AG08396 (cell line): ENCODE measurements at places on chromosomes 12 and 14.

GRCh38 chr14:56131004-56131864 is 13.0 kb downstream of the PELI2 start:
- no peak for DNase-seq

DNA sequence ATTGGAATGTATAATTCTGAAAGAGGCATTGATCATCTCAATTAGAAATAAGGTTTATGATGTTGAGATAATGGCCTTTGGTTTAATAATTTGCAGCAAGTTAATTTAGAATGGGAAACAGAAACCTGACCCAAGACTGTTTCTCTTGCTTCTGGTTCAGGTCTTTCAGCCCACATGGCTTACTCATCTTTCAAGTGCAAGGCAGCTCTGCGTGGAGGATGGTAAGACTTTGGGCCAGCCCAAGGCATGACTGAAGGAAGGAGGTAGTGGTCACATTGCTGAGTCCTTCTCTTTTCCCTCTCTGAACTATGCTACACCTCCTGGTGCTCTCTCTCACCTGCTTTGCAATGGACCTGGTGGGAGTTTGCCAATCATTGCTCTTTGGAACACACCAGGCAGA is 98.7 kb downstream of the CAND1 start:
- no peak for DNase-seq

DNA sequence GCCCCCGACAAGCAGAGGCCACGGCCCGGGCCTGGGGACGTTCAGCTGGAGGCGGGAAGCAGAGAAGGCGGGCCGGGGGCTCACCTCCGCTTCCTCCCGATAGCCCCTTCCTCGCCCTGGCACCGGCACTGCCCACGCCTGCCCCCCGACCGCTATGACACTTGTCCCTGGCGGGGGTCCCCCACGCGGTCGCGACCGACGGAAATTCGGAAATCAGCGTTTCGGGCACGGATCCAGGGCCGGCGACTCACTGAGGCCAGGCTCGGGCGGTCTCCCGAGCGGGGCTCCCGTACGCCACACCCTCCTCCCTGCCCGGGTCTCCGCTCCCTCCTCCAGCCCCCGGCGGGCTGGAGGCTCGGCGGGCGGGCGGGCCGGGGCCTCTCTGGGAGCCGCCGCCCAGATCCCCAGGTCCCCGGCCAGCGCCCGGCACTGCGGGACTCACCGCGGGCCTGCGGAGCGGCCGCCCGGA is 581 bp downstream of the PITPNM2 start:
- DNase-seq: no peak

DNA sequence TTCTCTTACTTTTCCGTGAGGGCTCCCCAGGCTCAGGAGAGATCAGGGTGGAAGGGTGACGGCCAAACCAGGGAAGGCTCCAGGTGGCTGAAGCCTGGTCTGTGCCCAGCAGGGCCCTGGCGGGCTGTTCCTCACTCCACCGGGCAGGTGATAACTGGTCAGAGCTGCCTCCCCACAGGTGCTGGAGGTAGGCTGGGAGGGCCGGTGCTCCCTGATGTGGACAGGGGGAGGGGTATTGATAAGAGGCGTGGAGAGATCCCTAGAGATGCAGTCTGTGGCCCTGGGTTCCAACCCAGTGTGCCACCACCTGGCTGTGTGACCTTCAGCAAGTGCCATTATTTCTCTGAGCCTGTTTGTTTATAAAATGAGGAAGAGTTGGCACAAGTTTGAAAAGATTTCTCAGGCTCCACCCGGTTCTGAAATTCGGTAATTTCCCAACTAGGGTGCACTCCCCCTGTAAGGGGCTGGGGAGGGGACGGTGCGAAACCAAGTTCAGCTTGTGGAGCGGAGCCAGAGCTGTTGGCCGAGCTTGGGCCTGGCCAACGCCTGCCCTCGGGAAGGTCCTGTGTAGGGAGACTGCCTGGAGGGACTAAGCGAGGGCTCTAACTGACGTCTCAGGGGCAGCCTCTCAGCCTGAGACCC is 1.0 kb upstream of the NR4A1 start:
- DNase-seq: no peak

DNA sequence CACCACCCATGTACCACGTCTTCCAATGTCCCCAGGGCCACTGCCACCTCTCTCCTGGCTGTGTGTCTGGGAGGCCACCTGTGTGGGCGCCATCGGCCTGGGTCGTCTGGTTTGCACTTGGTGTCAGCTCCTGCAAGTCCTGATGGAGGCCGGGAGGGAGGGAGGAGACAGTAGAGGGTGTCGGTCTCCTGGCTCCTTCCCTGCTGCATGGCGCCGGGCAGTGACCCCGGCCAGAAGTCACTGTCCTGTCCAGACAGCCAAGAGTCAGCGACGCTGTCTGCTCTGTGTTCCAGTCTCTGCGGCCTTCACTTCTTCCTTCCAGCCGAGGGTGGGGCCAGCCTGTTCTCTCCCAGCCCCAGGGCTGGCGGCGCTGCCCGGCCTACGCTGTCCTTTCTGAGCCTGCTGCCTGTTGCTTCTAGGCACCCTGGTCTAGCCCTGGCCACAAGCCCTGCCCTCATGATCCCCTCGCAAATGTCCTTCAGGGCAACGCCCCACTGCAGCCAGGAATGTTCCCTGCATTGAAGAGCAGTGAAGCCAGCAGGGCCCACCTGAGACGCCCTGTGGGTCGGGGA is 13.0 kb upstream of the LBHD2 start:
- no peak for DNase-seq

DNA sequence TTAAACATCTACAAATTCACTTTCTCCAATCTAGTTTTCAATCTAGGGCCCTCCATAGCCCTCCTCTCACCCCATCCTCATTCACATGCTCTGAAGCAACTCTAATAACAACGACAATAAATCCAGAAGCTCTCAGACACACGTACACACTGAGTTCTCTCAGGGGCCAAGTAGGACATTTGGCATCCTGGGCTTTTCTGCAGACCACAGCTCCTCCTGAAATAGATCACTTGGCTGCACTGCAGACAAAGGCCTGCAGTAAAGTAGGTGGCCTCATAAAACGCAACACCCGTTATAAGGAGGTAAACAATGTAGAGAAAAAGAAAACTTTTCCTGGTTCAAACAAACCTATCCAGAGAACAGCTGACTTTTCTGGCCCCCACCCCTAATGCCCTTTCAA is 111.2 kb downstream of the TMTC1 start:
- no peak for DNase-seq

DNA sequence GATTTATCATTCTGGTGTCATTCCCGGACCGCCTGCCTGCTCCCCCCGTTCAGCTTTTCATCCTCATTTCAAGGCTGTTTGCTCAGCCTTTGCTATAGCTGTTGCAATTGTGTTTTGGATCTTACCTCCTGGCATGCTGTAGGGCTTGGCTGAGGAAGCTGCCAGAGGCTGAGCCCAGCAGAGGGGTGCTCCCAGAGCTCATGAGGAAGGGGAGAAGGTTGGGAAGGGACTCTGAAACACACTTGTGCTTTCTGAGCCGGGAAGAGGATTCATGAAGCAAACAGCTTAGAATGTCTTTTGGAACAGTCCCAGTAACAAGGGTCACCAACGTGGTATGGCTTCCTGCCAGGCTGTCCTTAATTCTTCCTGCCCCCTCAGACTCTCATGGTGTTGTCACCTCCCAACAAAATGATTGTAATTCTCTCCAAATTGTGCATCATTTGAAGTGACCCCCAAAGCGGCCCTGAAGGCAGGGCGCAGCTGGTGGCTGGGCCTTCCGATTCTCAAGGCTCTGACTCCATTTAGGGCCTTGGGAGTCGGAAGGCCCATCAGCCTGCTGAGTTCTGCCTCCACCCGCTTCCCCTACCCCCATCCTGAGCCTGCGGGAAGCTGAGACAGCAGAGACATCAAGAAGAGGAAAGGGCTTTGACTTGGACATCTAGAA is 111.9 kb upstream of the ARHGAP5 start:
- no peak for DNase-seq

DNA sequence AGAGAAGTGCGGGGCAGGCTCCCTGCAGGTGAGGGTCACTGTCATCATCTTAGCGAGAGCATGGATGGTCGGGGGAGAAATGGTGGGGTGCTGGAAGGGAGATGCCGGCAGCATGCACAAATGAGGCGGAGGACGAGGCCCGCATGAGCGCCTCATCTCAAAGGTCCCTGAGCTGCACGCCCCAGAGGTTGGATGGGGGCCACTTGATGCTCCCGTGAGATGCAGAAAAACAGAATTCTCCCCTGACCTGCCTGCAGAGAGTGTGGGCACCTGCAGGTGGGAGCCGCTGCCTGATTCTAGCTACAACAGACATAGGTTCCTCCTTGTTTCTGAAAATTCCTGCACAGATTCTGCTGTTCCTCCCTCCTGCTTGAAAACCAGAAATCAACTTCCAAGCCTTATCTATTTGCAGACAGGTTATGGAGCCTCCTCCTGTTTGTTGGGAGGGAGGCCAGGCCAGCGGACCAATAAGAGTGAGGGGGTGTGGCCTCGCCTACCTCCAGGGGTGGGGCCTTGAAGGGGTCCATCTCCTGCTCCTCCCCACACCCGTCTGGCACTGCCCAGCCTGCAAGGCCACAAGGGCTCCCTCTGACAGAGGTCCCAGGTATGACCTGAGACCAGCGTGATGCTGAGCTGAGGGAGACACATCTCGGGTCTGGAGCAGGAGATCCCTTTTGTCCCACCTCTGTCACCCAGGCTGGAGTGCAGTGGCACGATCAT is 67.2 kb downstream of the KDM2B start:
- DNase-seq: no peak

DNA sequence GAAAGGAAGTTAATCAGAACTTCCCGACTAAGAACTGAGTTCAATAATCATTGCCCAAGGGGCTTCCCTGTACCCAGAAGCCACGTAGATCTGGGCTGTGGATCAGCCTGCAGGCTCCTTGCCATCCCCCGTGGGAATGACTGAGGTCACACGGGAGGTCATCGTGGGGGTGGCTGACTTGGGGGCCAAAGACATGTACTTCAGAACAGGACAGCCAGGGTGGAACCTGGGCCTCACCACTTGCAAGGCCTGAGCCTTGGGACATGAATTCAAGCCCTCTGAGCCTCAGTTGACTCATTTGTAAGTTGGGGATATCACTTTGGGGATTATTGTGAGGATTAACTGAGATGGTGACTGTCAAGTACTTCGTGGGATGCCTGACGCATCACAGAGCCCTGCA is 221.0 kb downstream of the SLC41A2 start:
- no peak for DNase-seq

DNA sequence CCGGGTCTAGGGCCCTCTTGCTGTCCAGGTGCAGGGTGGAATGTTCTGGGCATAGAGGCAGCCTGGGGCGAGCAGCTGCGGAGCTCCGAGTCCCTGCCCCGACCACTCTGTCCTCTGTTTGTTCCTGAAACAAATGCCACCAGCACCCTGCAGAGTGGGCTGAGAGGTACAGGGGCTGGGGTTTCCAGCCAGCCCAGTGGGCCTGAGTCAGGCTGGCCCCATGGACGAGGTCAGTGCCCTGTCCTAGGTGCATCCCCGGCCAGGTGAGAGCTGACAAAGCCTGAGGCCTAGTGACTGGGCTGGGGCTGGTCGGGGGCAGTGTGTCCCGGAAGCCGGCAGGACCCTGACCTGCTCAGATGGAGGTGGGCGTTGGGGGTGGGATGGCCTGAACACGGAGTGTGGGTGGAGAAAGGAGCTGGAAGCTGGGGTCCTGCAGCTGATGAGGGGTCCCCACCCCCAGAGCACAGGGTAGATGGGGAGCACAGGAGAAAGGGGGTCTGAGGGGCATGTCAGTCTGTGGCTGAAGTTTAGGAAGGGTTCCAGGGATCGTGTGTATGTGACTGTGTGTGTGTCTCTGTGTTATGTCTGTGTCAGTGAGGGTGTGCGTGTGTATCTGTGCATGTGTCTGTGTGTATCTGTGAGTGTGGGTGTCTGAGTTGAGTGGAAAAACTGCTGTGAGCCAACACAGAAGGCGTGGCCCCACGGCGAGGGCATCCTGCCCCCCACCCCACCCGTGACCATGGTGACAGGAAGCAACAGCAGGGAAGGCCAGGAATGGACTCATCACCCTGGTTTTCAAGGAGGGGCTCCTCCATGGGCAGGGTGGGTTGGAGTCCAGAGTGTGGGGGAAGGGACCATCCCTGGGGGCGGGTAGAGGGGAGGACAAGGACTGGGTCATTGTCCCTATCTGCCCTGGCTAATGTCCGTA is 2.4 kb upstream of the CRIP1 start:
- DNase-seq: no peak
